ENCODE measurements at places on chromosomes 11 and 22.

GRCh38 chr11:112631333-112631732, 329.9 kb upstream of the NCAM1 start:
- no peak for DNase-seq

- peak; percentile 53 for DNase-seq
Measured at GRCh38 chr11:1546536-1547466, 25.3 kb downstream of the DUSP8 start.

DNA sequence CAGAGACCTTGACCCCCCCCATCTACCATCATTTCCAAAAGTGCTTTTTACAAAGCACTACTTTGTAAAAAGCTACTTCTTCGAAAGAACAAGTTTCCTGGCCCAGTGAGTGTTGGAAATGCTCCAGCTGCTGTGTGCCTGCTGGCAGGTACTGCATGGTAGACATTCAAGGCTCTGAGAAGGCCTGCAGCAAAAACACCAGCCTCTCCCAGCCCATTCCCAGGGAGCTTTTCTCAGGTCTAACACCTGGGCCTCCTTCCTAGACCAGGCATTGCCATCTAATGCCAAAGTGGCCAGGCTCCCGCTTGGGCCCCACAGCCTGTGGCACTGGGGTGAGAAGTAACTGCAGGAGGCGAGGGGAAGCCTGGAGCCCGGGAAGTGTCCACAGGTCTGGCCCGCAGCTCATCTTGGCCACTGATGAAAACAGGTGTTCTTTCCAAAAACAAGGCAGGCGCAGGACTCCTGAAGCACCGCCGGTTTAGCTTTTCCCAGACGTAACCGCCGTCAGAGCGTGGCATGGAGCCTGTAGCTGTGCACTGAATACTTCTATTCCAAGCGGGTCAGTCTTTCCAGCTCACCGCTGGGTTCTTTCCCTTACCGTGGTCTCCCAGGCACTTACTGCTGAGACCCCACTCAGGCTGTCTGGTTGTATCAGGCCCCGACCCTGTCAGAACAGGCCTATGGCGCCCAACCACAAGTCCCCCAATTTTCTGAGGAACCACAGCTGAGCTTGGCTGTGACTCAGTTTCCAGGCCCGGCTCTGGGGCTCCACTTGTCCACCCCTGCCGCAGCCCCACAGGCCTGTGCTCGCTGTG, 1.2 kb upstream of the TCIRG1 start:
- DNase-seq = no peak

DNA sequence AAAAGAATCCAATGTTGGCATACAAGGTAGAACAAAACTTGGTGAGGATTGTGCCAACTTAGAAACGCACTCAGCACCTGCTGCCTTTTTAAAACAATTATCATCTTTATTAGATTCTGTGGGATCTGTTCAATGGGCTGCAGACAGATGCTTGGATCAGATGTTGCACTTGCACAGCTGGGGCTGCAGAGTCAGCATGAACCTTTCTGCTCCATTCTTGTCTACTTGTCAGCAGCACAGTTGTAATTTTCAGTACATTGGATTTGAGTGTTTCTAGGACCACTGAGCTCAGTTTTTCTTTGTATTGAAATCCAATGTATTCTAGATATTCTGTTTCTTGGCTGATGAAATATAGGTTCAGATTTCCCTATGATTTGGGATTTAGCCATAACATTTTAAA, 164.5 kb downstream of the LUZP2 start:
- no peak for DNase-seq

GRCh38 chr11:130020323-130020722, 17.7 kb upstream of the PRDM10 start:
- no peak for DNase-seq

- no peak for DNase-seq
Measured at GRCh38 chr11:111846636-111847035, 24.7 kb downstream of the ALG9 start.

DNA sequence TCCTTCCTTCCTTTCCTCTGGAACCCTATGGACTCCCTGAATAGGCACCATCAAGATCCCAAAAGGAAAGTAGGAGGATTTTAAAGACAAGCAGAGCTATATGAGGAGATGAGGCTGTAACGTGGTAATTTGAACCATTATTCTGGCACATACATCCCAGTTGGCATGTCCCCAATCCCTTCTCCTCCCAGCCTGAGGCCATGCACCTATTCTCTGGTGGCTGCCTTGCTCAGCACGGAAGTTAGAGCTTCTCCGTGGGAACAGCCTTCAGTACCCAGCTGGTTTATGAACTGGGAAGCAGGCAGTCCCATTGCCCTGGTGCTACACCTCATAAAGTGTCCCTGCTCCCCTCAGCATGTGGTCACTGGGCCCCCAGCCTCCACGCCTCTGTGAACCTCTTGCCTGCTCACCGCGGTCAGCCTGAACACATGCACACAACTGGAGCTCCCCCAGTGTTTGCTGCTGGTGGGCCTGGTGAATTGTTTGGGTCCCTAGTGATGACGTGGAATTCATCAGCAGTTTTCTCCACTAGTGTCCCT, 139.9 kb upstream of the PLET1 start:
- no peak for DNase-seq

DNA sequence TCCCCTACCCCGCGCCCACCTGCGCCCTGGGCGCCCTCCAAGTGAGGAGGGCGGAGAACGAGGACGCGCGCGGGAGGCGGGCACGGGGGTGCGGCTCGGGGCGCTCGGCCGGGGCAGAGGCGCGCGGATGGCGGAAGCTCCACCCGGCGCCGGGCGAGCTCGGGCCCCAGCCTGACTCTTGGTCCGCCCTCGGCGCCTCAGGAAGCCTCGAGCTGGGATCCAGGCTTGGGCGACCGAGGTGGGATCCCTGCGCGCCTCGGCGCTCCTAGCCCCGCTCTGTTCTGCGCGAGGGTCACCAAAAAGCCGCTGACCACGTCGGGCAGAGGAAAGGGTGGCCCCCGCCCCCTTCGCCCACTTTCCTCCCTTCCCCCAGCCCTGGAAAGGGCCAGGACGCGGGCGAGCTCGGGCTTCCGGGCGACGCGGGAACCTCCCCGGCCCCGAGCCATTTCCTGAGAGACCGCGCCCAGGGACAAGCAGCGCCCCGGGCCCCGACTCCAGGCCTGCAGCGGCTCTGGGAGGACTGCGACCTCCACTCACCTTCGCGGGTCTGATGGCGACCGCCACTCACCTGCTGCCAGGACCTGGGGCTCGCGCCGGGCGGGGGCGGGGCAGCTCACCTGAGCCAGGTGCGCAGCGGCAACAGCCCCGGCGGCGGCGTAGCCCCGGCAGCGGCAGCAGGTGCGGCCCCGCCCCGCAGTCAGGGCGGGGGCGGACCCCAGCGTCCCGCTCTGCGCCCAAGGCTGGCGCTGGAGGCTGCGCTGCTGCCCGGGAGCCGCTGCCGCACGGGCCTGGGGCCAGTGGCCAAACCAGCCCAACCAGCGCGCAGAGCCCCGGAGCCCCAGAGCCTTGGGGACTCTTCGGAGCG, 2.2 kb upstream of the SIGIRR start:
- DNase-seq = peak; percentile 46

GRCh38 chr11:71213696-71214552, 38.5 kb downstream of the SHANK2 start:
- no peak for DNase-seq

DNA sequence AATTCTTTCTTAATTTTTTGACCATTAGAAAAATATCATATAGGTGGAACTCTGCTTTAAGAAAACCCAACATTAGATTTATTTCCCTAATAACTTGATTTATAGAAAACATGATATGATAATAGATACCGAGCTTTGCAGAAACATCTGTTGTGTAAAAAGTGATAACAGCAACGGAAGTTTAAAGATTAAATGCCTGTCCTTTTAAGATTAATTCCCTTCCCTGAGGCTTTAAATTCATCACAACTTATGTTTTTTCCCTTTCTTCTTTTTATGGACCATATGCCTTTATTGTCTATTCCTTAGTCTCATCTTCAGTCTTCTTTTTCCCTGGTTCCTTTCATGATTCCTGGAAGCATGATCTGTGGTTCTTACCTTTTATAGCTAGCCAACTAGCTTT, 1.9 kb downstream of the USP47 start:
- DNase-seq = no peak

- DNase-seq = no peak
Measured at GRCh38 chr11:34397120-34397519, 39.3 kb upstream of the ABTB2 start.

DNA sequence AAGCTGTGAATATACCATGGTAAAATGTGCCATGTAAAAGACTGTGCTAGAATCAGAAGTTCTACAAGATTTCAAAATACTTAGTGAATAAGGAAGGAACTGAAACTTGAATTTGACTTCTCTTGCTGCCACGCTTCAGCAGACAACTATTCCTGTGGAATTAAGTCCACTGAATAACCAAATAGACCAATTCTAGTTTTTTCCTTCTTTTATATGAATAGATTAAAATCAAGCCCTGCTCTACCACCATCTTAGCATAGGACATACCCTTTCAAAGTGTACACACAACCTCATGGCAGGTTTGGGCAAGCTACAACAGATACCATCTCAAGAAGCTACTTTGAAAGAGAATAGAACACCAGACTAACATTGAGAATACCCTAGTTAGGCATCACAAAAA, 23.4 kb upstream of the CLNS1A start:
- DNase-seq = no peak

DNA sequence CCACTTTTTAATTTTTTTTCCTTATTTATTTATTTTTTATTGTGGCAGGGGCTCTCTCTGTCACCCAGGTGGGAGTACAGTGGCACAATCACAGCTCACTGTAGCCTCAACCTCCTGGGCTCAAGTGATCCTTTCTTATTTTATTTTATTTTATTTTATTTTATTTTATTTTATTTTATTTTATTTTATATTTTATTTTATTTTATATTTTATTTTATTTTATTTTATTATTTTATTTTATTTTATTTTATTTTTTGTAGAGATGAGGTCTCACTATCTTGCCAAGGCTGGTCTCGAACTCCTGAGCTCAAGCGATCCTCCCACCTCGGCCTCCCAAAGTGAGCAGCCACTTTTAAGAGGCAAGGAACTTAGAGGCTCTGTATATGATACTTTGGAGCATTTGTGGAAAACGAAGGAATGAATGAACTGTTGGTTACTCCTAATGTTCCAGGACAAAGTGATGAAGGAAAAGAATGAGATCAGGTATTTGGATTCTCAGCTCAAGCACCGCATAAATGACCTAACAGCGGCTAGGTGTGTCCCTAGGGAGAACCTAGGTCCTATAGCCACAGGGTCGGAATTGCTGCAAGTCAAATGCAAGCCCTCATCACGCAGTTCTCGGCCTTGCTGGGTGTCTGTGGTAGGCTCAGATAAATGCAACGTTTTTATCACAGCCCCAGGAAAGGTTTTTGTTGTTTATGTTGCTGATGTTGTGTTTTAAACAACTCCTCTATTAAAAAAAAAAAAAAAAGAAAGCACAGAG, 36.5 kb downstream of the ASCL2 start:
- DNase-seq = no peak

All from CD8-positive, alpha-beta memory T cell (primary cell).